Adipose tissue (tissue), 3 donors: ENCODE measurements at places on chromosomes 5 and 9. TPM values are rescaled to one million over a fixed set of nuclear protein-coding genes. Genes with fewer than 3 reads are reported as not detected.

Gene ACTBL2
- polyA plus RNA-seq = not detected

Gene ALDH1A1
- 182 TPM for polyA plus RNA-seq

Gene RNF183
- not detected for polyA plus RNA-seq

Gene MOB3B
- 1.7 TPM for polyA plus RNA-seq

Gene MYMK
- polyA plus RNA-seq = not detected

Gene FAM169A
- 0.39 TPM for polyA plus RNA-seq

Gene MYORG
- 6.1 TPM for polyA plus RNA-seq

Gene DNAJC25
- polyA plus RNA-seq = 8.0 TPM

Gene SPEF2
- polyA plus RNA-seq = 2.6 TPM

Gene CSNK1A1
- polyA plus RNA-seq = 113 TPM

Gene ZNF346
- polyA plus RNA-seq = 6.0 TPM

Gene LMNB1
- 2.2 TPM for polyA plus RNA-seq
